ENCODE measurements at places on chromosomes 5 and 9.

GRCh38 chr5:150065346-150065745, 21.0 kb downstream of the CSF1R start:
- no peak for DNase-seq

- DNase-seq: no peak
Observed at GRCh38 chr9:23380821-23381220, 445.2 kb downstream of the ELAVL2 start.

- no peak for DNase-seq
Observed at GRCh38 chr9:19026375-19026774, 6.6 kb downstream of the SAXO1 start.

GRCh38 chr9:34992376-34992951, 2.9 kb downstream of the DNAJB5 start:
- peak; percentile 48 for DNase-seq

DNA sequence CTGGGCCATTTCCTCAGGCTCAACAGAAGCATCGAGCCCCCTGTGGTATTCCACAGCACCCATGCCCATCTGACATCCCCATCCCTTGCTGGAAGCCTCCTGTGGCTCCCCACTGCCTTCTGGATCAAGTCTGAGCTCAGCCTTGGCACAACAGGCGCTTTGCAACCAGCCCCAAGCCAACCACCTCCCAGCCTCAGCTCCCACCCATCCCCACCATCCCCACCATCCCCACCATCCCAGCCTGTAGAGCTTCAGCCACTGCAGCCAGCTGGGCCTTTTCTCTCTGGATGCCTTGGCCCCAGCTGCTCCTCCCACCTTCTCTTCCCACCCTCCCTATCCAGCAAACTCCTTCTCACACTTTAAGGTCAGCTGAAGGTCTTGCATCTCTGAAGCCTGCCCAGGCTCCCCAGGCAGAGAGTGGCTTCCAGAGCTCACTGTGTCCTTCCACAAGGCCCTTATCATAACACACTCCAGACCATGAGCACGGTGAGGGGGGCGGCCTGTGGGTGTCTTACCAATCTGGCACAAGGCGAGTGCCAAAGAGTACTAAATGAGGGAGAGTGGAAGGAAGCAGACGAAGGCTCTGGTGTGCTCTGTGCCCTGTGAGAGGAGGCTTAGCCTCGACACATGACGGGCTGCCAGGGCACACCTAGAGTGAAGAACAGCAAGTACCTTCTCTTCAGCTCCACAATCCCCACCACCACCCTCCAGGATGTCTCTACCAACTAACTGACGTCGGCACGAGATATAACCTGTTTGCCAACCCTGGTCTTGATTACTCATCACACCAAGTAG, 6.5 kb downstream of the HIGD2A start:
- no peak for DNase-seq

DNA sequence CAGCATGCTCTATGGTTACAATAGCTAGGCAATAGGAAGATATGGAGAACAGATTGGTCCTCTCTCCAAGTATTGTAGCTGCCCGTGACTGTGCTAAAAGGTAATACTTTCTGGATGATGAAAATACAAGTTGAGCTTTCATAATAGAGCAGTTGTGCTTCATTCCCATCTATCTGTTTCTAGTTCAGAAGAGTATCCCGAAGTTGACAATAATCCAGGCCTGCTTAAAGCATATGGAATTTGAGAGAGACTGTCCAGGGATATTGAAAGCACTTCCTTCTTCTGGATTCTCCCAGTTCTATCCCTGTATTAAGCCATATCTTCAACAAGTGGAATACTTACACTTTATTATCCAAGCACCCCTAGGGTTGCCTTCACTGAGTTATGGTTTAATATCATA, 350.4 kb downstream of the EFNA5 start:
- DNase-seq: no peak

GRCh38 chr9:130933114-130934046, 5.7 kb downstream of the FIBCD1 start:
- DNase-seq: no peak

- no peak for DNase-seq
Observed at GRCh38 chr9:99112750-99113413, 8.0 kb downstream of the TGFBR1 start.

GRCh38 chr5:116629168-116629567, 54.5 kb upstream of the SEMA6A start:
- no peak for DNase-seq

GRCh38 chr5:33203931-33204330, 236.8 kb upstream of the TARS1 start:
- DNase-seq: no peak

- DNase-seq: no peak
Observed at GRCh38 chr5:148353634-148354033, 18.3 kb downstream of the SPINK9 start.

- no peak for DNase-seq
Observed at GRCh38 chr5:74174366-74174765, 466.2 kb downstream of the ENC1 start.

DNA sequence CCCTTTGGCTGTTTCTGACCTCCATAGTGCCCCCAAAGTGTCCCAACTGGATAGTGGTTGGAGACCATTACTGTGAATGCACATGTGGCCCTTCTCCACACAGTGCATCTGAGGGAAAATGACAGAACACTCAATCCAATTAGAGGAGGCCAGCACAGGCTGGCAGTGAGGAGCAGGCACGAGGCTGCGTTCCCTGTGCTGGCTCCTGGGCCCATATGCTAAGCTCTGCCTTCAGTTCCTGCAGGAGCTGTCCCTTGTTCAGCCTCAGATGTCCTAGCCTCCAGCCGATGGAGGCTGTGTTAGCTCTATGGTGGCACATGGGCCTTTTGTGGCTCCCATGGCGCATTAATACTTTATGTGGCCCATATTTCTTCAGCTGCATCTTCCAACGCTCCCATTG, 35.8 kb downstream of the ALG2 start:
- no peak for DNase-seq

DNA sequence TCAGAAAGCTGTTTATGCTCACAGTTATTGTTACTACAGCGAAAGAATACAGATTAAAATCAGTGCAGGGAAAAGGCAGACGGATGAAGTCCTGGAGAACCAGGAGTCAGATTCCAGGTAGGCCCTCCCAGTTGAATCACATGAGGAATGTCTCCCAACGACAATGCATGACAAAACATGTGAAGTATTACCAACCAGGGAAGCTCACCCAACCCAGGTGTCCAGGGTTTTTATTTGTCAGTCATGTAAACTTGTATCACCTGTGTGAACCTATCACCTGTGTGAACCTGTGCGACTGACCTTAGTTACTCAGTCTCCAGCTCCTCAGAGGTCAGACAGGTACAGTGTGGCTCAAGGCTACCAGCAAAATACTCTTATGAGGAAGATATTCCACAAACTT, 63.9 kb downstream of the KIAA1958 start:
- no peak for DNase-seq

GRCh38 chr5:67378256-67378655, 181.7 kb upstream of the CD180 start:
- no peak for DNase-seq

GRCh38 chr5:160556846-160557245, 135.2 kb downstream of the PTTG1 start:
- DNase-seq: no peak

DNA sequence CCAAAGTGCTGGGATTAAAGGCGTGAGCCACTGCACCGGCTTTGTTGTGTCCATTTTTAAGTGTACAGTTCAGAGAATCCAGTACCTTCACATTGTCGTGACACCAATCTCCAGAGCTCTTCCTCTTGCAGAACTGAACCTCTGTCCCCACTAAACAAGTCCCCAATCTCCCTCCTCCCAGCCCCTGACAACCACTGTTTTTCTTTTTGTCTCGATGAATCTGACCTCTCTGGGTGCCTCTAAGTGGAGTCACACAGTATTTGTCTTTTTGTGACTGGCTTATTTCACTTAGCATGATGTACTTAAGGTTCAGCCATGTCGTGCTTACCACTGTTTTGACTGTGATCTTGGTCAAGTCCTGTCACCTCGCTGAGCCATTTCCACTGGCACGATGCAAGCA, 1.6 kb downstream of the WDR38 start:
- DNase-seq: no peak

GRCh38 chr5:143516249-143516648, 112.8 kb upstream of the NR3C1 start:
- DNase-seq: no peak

DNA sequence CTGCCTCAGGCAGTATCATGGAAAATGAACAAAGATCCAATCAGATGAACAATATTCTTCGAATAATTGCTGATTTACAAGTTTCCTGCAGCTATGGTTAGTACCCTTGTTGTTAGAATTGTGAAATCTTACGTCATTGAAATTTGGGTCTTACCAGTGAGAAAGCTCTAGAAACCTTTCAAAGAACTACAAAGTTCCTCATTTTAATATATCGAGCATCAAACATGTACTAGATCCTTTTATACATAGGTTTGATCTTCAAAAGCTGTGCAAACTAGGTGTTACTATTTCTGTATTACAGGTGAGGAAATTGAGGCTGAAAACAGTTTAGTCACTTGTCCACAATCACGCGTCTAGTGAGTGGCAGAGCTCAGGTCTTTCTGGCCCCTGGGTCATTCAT, 43.7 kb upstream of the ANGPTL2 start:
- DNase-seq: no peak

- DNase-seq: no peak
Observed at GRCh38 chr9:6567140-6567591, 78.4 kb downstream of the GLDC start.

DNA sequence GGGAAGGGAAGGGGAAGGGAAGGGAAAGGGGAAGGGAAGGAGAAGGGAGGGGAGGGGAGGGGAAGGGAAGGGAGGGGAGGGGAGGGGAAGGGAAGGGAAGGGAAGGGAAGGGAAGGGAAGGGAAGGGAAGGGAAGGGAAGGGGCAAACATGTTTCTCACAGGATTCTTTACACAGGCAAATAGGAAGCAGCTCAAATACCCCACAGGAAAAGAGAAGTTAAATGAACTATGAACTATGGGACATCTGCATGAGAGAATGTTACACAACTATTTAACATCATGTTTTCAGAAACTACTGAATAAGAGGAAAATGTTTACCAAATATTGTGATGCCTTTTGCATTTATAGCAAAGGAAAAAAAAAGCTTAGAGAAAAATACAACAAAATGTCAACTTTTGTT, 125.4 kb upstream of the SLC30A5 start:
- DNase-seq: no peak

DNA sequence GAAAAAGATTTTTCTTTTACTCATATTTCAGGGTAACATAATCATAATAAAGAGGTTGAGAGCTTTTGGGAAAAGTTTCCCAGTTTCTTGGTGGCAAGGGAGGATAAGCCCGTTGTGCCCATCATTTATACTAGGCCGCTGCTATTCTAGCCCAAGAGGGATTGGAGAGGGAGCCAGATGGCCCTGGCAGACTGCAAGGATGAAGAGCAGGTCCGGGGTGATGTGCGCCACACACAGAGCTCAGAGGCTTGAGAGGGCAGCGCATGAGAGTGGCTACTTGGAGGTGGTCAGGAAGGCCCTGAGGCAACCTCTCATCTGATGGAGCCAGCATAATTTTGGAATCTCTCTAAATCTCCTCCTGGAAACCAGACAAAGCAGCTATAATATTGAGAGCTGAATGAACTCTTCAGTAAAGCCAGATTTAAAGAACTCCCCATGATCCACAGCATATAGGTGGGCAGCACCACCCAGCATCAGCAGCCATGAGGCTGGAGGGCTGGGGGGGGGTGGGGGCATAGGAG, 110.1 kb downstream of the MED27 start:
- DNase-seq: no peak

GRCh38 chr5:119470851-119471451, 18.7 kb downstream of the HSD17B4 start:
- no peak for DNase-seq

DNA sequence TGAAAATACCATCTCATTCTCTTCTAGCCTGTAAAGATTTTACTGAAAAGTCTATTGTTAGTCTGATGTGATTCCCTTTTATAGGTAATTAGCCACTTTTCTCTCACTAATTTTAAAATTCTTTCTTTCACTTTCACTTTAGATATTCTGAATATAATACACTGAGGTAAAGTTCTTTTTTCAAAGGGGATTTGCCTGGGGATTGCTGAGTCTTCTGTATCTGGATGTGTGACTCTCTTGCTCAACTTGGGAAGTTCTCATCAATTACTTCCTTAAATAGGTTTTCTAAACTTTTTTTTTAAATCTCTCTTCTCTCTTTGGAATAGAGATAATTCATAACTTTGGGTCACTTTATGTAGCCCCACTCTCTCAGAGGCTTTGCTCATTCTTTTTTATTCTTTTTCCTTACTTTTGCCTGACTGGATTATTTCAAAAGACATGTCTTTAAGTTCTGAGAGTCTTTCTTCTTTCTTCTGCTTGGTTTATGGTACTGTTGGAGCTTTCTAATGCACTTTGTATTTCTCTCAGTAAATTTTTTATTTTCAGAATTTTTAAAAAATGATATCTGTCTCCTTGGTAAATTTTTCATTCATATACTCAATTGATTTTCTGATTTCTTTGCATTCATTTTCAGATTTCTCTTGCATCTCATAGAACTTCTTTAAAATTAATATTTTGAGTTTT, 55.9 kb upstream of the IL12B start:
- no peak for DNase-seq

GRCh38 chr5:169569513-169569912, 14.1 kb upstream of the SPDL1 start:
- DNase-seq: no peak

DNA sequence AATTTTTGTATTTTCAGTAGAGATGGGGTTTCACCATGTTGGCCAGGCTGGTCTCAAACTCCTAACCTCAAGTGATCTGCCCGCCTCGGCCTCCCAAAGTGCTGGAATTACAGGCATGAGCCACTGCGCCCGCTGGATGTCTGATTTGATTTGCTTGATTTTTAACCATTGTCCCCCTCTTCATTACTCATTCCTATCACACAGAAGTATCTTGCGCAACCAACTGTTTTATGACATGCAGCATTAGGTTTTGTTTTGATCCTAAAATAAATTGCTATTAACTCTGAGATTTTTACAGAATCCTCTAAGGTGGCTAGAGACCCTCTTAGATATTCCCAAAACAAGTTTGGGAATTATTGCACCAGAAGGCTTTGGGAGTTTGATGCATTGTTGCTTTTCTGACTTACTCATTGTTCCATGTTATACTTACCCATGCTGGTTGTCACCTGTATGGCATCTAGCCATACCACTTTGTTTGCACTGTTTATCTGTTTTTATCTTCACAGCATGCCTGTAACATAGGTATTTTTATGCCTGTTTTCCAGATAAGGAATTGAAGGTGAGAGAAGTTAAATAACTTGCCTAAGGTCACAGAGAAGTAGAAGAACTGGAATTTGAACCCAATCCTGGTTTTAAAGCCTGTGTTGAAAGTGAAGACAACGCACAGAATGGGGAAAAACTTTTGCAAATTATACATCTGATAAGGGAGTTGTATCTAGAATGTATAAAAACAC, 35.9 kb upstream of the PWWP2A start:
- no peak for DNase-seq

DNA sequence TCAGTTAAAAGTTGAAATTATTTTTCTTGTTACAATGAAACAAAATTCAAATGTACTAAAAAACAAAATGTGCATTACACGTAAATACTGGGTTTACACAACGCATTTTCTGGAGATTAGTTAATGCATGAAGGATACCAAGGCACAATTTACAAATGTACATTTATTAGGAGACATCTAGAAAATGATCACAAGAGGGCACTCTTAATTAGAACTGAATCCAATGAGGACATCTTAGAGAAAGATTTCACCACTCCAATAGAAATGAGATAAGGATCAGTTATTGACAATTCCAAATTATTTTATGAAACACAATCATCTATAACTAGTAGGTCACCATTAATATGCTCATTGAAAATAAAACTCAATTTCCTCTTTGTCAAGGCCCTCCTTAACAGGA, 36.6 kb upstream of the CDH12 start:
- no peak for DNase-seq

- DNase-seq: no peak
Observed at GRCh38 chr5:67695369-67695768, 498.8 kb upstream of the CD180 start.
